ENCODE measurements at places on chromosomes 1 and 21.

- peak; percentile 36 for DNase-seq
These were observed 11.0 kb downstream of the RO60 start for GRCh38 chr1:193070386-193070753.

DNA sequence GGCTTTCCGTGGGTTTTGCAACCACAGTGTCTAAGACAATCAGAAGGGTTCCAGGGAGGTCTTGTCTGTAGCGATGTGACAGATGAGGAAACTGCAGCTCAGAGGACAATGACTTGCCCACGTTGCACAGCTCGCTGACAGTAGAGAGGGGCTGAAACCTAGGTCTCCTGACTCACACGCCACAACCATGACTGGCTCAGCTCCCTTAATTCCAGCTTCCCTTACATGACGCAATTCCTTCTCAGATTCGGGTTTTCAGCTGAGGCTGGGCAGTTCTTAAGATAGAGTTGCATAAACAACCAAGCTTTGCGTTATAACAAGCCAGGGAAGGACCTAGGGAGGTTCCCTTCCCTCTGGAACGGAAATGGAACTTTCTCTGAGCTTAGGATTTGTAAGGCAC, 36.3 kb downstream of the DHCR24 start:
- DNase-seq: no peak

DNA sequence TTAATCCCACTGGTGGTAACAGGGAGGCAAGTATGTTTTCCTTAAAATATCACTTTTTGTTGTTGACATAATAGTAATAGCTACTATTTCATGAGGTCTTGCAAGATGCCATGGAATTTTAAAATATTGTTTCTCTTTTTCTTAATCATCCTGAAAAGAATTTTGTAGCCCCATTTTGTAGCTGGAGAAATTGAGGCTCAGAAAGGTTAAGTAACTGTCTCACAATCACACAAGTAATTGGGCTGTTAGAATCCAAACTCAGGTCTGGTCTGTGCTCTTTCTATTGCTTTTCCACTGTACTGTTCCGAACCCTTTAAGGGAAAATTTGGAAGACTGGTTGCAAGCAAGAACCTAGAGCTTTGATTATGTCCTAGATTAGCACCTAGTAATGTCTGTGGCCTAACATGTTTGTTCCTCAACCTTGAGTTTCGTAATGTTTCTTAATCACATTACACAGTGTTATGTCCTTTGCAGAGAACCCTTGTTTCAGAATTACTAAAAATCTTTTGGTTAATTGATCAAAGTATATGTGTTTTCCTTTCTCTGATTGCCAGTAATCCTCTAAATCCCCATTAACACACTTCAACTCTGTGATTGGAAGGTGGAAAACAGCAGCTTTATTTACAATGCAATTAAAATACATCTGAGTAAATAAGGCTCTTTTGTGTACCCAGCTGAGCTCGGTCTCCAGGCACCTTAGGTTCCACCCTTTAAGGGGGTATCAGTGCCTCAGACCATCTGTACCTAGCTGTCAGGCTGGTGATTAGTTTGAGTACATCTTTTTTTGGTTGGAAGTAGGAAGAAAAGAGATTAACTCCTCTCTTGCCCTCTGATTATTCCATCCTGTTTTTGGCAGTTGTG, 10.4 kb downstream of the LRRC42 start:
- DNase-seq: no peak

GRCh38 chr21:16419188-16419921, 689.6 kb downstream of the USP25 start:
- peak; percentile 46 for DNase-seq

DNA sequence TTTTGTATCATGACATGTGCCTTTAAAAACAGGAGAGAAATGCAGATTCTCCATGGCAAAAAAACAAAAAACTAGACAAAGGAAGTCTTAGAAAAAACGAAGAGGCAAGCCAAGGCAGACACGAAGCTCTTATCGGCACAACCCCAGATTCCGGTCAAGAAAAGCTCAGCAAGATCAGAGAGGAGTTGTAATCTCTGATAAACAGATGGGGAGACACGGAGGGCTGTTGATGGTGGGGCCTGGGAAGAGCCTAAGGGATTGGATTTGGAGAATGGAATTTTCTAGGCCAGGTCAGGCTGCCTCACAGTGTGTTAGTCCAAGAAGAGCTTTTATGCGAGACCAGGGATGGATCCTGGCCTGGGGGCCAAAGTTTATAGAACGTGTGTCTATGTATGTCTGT, 96.2 kb upstream of the AKT3 start:
- peak; percentile 54 for DNase-seq

GRCh38 chr1:30385246-30385995, 338.0 kb downstream of the MATN1 start:
- DNase-seq: no peak

DNA sequence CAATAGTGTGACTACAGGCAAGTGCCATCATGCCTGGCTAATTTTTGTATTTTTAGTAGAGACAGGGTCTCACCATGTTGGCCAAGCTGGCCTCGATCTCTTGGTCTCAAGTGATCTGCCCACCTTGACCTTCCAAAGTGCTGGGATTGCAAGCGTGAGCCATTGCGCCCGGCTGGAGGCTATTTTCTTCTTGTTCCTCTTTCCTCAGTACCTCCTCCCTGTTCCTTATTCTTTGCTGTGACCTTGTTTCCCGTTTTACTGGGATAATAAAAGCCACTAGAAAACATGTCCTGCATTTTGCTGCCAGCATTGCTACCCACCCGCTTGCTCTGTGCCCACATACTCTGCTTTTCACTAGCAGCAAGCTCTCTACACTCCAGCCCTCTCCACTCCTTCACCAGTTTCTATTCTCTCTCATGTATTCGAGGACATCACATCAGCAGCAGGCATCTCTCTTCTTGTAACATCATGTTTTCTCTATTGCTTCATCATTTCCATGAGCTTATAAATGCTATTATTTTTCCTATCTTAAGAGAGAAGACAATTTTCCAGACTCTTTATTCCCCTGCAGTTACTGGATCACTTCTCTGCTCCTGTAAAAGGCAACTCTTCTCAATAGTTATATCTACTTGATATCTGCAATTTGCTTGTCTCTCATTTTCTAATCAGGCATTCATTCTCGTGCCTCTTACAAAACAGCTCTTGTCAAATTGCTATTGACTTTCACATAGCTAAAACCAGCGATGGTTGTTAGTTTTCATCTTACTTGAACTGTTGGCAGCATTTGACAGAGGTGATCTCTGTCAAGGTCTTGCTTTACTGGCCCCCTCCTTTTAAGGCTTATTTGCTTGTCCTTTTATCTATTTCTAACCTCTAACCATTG, 34.5 kb upstream of the C21orf91 start:
- DNase-seq: no peak

DNA sequence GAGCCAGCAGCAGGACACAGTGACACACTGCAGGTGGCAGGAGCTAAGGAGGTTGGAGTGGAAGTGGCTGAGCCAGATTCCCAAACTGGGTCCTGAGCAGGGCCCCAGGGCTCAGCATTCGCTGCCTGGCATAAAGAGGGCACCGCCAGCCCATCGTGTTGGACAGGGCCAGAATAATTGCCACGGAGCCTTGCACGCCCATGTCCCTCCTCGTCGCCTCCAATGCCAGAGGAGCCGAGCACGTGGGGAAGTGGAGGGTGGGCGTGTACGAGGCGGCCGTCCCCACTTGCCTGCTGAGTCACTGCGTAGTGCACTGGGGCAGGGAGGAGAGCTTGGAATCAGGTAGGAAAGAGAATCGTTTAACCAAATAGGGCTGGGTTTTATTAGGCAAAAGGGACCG, 26.1 kb upstream of the LRRC47 start:
- peak; percentile 14 for DNase-seq

- DNase-seq: peak; percentile 58
These were observed 1.1 kb downstream of the CTPS1 start for GRCh38 chr1:40980453-40981121.

DNA sequence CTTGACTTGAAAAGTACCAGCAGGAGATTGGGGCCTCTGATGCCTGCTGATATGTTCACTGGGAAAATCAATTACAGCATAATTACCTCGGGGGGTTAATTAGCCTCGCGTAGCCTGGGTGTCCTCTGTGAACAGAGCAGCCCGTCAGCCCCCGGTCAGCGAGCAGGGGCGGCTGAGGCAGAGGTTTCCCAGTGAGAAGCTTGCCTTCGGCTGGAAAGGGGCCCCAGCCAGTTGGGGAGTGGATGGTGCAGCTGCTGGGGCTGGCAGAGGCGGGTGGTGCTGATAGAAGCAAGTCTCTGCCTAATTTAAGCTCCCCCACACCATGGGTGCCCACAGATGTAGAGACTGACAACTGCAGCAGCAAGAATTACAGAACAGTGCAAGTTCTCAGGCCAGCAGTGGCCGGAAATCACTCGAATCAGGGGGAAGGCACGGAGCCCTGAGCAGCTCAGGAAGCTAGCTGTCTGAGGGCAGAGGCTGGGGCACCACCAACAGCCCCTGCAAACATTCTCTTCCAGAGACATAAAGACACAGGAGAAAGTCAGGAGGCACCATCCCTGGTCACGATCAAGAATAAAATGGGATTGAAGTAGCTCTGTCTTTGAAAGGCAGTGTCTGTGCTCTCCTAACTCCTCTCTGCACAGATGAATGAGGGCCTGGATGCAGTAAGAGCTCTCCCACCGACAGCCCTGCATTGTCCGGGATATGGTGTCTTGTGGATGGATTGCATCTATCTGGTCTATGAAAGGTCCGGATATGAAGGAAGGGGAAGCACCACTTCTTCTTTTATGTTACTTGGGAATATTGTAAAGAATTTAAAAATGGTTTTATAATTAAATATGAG, 166.5 kb upstream of the CD34 start:
- peak; percentile 49 for DNase-seq

DNA sequence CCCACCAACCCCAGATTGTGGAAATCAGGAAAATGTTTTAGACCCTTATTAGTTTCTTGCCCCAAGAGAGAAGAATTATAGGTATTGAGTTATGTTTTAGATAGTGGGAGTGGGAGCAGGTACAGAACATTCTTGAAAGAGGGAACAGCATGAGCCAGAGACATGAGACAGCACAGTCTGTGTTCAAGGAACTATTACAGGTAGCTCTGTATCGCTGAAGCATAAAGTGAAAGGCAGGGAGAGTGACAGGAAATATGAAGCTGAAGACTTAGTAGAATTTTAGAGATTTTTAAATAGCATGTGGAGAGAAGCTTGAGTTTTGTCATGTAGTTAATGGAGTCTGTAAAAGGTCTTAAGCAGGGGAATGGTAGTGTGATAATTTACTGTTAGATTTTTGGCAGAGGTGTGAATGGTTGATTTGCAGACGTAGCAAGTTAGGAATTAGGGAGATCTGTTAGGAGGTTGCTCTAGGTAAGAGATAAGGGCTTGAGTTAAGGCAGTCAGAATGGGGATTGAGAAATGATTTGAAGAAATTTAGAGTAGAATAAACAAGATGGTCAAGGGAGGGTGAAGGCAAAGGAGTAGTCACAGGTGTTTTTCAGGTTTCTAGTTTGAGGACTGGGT, 11.6 kb downstream of the SUCO start:
- DNase-seq: no peak

GRCh38 chr1:9453375-9453774, 85.9 kb upstream of the SLC25A33 start:
- no peak for DNase-seq

- DNase-seq: no peak
These were observed 20.5 kb downstream of the MX1 start for GRCh38 chr21:41446586-41446985.

DNA sequence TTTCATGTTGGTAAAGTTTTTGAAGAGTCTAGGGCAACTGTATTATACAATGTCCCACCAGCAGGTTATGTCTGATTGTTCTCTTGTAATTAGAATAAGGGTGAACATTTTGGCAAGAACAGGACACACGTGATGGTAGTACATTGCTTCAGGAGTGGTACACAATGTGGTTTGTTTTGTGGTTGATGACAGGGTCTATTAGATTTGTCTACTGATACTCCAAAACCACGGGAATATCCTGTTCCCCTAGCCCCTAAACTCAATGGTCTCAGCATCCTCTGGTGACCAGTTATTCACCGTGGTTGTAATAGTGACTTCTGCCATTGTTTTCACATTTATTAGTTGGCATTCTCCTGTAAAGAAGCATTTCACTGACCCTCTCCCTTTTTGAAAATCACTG, 22.1 kb upstream of the ACTA1 start:
- no peak for DNase-seq

GRCh38 chr21:26840912-26841311, 4.3 kb downstream of the ADAMTS1 start:
- DNase-seq: no peak

GRCh38 chr1:20386323-20387081, 95.8 kb downstream of the VWA5B1 start:
- DNase-seq: no peak

DNA sequence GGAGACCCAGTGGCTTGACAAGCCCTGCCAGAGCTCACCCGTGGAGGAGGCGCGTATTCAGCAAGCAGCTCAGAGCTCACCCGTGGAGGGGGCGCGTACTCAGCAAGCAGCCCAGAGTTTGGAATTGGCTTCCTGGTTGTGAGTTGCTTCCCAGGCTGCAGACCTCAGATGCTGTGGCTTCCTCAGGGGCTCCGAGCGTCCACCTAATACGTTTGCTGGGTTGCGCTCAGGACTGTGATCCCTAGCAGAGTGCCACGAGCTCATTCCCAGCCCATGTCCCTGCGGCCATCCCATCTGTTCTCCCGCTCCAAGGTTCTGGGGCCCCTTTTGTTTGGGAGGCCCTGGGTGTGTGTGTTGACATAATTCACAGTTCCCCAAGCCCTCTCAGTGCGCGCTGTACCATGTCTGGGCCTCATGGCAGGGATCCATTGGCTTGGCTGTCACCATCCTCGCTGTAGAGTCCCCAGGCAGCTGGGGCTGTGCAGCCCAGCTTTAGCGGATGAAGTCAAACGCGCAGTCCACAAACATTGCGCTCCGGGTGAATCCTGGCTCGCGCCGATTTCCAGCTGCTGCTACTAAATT, 3.6 kb downstream of the AJAP1 start:
- no peak for DNase-seq

DNA sequence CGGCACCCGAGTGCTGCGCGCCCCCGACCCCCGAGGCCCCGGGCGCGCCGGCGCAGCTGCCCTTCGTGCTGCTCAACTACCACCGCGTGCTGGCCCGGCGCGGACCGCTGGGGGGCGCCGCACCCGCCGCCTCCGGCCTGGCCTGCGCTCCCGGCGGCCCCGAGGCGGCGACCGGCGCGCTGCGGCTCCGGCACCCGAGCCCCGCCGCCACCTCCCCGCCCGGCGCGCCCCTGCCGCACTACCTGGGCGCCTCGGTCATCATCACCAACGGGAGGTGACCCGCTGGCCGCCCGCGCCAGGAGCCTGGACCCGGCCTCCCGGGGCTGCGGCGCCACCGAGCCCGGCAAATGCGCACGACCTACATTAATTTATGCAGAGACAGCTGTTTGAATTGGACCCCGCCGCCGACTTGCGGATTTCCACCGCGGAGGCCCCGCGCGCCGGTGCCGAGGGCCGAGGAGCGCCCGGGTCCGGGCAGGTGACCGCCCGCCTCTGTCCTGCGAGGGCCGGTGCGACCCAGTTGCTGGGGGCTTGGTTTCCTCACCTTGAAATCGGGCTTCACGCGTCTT, 49.0 kb downstream of the SIM2 start:
- DNase-seq: peak; percentile 63

- DNase-seq: no peak
These were observed 51.7 kb downstream of the TOR1AIP2 start for GRCh38 chr1:179825798-179826460.

DNA sequence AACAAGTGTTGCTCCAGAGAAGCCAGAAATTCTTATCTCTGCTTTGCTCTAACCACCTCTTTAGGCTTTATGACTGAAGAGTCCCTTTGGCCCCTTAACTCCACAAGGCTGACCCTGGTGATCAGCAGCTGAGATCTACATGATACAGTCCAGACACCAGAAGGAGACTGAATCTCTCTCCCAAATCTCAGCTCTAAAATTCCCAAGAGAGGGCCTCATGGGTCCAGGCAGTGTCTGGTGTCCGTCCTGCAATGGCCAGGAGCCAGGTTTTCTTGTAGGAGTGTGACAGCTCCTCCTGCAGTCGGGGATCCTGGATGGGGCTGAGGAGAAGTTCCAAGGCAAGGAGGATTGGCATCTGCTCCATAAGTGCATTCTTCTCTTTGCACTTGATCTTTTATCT, 35.3 kb downstream of the L1TD1 start:
- DNase-seq: no peak
